ENCODE measurements at places on chromosomes 3 and 15.

DNA sequence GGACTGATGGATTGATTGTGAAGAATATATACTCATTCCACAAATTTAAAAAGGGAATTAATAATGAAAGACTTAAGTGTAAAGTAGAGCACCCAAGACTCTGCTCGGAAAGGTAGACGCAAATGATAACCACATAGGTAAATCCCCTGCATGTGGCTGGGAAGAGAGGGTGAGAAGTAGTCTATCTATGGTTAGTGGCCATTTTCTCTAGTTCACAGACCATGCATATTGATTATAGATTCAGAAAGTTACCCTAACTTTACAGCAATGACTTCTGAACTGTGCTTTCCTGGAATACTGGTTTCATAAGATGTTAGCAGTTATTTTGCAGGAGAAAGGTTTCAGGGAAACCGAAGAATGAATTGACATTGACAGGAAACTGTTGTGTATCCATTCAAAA, 51.7 kb downstream of the CASR start:
- DNase-seq = no peak

- no peak for DNase-seq
Observed at GRCh38 chr3:122691195-122691594, 10.6 kb downstream of the PARP14 start.

DNA sequence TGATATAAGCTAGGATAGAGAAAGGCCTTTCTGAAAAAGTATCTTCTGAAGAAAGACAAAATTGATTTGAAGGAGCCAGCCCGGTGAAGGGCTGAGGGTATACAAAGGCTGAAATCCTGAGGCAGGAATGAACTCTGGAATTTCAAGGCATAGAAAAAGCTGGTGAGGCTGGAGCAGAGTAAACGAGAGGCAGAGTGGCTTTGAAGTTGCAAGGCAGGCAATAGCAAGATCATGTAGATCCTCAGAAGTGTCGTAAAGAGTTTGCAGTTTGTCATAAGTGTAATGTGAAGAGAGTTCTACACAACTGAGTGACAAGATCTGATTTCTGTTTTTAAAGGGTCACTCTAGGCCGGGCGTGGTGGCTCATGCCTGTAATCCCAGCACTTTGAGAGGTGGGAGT, 69.0 kb downstream of the HMG20A start:
- no peak for DNase-seq

DNA sequence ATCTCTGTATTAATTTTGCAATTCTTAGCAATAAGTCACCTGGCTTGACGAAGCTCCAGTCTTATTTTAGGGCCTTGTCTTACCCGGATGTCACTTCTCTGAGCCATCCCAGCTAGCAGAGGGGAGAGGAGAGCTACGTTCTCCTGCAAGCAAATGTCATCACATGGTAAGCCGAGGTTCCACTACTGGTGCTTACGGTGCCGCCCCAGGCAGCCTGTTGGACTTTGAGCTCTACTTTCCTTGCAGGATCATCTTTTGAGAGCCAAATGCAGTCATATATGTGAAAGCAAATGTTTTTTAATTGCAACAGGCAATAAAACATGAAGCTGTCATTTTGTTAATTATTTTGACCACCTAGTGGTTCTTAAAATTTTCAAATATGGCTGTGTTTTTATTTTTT, 140.9 kb downstream of the FAM43A start:
- no peak for DNase-seq

GRCh38 chr3:39106281-39106811, 1.1 kb downstream of the GORASP1 start:
- DNase-seq = no peak
